Activated CD4-positive, alpha-beta T cell treated with anti-CD3 and anti-CD28 coated beads, Interleukin-2, amount 10 ng/mL, durations not matched to agents 7 days and 5 days (primary cell): ENCODE measurements at places on chromosomes 13 and 19. TPM values are rescaled to one million over a fixed set of nuclear protein-coding genes. Genes with fewer than 3 reads are reported as not detected.

The NLRP9 gene
- total RNA-seq = not detected

The APLP1 gene
- 0.42 TPM for total RNA-seq

The MPND gene
- total RNA-seq = 28.1 TPM

The FRY gene
- 14.3 TPM for total RNA-seq

The MUC16 gene
- total RNA-seq = not detected

The PSG3 gene
- total RNA-seq = not detected

The PVR gene
- 1.9 TPM for total RNA-seq

The C13orf46 gene
- 9.8 TPM for total RNA-seq

The CEACAM4 gene
- not detected for total RNA-seq

The ODAD3 gene
- not detected for total RNA-seq

- H3K4me3 ChIP-seq = no peak overlapping the region
- no peak for DNase-seq
- H3K27me3 ChIP-seq = peaks cover 43% of the 10 kb centered on the region
- H3K36me3 ChIP-seq = no peaks in the 10 kb centered on the region
Measured at GRCh38 chr19:33192010-33192409, 2.1 kb upstream of the LRP3 start.

DNA sequence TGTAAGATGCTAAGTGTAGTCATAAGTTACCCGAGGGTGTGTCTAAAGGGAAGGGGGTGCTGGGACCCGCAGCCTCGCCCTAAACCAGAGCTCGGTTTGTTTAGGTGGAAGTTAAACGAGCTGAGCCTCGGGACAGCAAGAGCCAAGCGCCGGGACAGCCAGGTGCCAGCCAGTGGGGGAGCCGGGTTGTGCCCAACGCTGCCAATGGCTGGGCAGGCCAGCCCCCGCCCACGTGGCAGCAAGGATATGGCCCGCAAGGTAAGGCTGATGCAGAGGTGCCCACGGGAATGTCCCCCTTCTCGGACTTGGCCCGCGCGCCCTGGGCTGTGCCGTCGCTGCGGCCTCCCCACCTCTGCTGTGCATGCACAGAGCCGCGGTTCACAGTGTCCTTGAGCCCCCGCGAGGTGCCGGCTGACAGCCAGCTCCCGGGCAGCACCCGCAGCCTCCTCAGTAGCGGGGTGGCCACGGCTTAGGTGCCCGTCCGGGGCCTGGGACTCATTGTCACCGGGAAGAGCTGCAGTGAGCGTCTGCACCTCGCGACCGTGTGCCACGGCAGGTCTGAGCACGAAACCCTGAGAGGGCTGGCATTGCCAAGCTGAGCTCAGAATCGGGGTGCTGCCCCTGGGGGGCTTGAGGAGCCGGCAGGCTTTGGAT is 9.3 kb upstream of the RPS15 start:
- no peaks in the 10 kb centered on the region for H3K27me3 ChIP-seq
- H3K27ac ChIP-seq = no peak overlapping the region
- H3K4me1 ChIP-seq = no peaks in the 10 kb centered on the region
- DNase-seq = no peak

- DNase-seq = no peak
- H3K27ac ChIP-seq = no peak overlapping the region
- H3K4me3 ChIP-seq = no peak overlapping the region
- peaks cover 15% of the 10 kb centered on the region for H3K27me3 ChIP-seq
Measured at GRCh38 chr19:50686310-50687032, 33.1 kb downstream of the SHANK1 start.

DNA sequence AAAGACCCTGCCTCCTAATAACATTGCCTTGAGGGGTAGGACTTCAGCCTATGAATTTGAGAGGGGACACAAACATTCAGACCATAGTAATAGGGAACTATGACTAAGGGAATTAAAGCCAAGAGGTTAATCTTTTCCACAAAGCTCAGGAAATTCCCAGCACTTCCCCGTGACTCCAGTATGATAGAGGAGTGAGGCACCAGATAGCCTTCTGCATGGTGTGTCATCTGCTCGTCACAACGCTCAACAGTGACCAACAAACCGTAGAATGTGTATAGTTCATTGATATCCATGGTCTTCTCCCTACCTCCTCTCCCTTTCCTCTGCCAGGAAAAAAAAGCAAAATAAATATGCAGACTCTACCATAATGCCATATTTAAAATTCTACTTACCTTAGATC is 64.4 kb downstream of the B3GLCT start:
- H3K36me3 ChIP-seq = peaks cover 2% of the 10 kb centered on the region
- no peaks in the 10 kb centered on the region for H3K4me1 ChIP-seq
- H3K27me3 ChIP-seq = no peaks in the 10 kb centered on the region

DNA sequence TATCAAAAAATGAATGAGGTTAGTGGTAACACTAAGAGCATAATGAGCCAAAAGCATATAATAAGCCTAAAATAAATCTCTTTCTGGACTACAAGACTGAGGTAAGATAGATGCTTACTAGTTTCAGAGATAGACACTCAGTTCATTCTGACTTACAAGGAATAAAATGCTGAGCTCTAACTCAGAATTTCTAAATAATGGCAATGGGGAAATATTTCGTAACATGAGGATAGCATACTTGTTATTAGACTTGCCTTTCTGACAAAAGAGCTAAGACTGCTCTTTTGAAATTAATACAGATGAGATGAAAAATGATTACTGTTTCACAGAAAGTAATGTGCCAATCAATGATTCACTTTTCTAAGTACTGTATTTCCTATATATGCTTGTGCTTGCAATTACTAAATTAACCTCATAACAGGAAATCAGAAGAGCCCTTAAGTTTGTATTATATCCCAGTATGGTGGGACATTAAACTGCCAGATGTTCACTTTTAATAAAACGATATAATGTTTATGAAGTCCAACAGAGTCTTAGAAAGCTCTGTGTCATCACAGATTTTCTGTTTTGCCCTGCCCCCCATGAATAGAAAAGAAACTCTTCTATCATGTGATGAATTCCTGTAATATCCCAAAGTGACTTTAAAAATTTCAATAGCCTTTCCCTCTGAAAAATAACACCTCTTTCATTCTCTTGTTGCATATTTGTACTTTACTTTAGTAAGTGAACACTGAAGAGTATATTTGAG is 2771.0 kb upstream of the PCDH20 start:
- no peak for DNase-seq
- H3K4me3 ChIP-seq = no peak overlapping the region
- H3K27me3 ChIP-seq = no peaks in the 10 kb centered on the region
- H3K4me1 ChIP-seq = no peaks in the 10 kb centered on the region

DNA sequence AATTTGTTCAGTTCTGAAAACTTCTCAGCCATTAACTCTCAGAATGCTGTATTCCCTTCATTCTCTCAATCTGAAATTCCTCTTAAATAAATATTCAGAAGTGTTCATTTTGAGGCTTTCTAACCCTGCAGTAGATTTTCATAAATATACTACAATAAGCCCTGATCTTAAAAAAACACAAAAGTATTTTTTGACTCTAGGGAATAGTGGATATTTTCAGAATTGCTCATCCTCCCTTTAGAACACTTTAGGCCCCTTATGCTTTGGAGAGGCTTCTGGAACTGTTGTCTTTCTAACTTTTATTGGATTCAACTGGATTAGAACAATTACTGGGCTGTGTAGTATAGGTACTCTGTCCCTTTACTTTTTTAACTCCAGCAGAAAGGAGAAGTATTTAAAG is 1662.6 kb upstream of the MIR17HG start:
- H3K27ac ChIP-seq = no peak overlapping the region
- H3K27me3 ChIP-seq = no peaks in the 10 kb centered on the region
- no peak overlapping the region for H3K4me3 ChIP-seq

GRCh38 chr19:52398081-52398441 is 412 bp downstream of the ZNF528 start:
- H3K27ac ChIP-seq = peak overlapping the region; percentile 97
- peaks cover 20% of the 10 kb centered on the region for H3K4me1 ChIP-seq
- H3K36me3 ChIP-seq = peaks cover 66% of the 10 kb centered on the region
- no peaks in the 10 kb centered on the region for H3K27me3 ChIP-seq
- H3K4me3 ChIP-seq = peak overlapping the region; percentile 88

DNA sequence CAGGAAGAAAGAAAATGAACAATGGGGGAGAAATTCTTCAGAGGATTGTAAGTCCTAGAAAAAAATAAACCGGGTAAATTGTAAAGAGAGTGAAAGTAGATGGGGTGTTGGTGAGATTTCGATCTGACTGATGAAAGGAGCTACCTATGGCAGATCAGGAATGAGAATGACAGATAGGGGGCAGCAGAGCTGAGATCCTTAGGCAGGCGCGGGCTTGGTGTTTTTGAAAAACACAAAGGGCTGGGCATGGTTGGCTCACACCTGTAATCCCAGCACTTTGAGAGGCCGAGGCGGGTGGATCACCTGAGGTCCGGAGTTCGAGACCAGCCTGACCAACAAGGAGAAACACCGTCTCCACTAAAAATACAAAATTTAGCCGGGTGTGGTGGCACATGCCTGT is 1468.6 kb upstream of the SLC10A2 start:
- no peak overlapping the region for H3K27ac ChIP-seq
- no peaks in the 10 kb centered on the region for H3K36me3 ChIP-seq
- no peak overlapping the region for H3K4me3 ChIP-seq
- H3K27me3 ChIP-seq = no peaks in the 10 kb centered on the region
- no peak for DNase-seq

- no peaks in the 10 kb centered on the region for H3K36me3 ChIP-seq
- H3K27me3 ChIP-seq = no peaks in the 10 kb centered on the region
- H3K4me1 ChIP-seq = no peaks in the 10 kb centered on the region
- H3K4me3 ChIP-seq = no peak overlapping the region
- no peak for DNase-seq
Measured at GRCh38 chr13:22198641-22199217, 527.9 kb downstream of the FGF9 start.

DNA sequence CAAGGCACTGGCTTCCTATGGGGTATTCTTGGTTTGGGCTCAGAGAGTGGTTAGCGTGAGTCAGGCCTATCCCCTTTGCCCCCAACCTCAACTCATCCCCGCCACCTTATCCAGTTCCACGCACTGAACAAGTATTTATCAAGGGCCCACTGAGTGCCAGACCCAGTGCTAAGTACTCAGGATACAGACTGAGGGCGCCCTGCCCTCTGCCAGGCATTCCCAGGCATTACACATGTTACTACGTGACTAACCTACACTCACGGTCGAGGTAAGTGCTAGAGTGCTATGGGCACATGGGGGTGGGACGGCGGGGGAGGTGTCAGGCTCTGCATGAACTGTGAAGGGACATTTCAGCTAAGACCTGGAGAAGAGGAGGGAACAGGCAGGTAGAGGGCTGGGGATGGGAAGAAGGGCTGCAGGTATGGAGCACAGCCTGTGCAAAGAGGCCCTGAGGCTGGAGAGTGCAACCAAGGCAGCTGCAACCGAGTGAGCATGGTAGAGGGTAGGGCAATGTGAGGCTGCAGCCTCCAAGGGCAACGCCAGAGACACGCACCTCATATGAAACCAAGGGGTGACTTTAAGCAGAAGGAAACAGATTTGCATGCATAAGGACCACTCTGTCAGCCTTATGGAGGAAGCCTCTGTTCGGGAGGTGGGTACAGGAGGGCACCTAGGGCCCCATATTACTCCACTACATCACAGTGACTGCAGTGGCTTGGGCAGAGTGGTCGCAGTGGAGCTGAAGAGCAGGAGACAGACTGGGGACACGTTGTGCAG is 22.5 kb downstream of the DHRS12 start:
- no peaks in the 10 kb centered on the region for H3K36me3 ChIP-seq
- peak; percentile 29 for DNase-seq
- peaks cover 2% of the 10 kb centered on the region for H3K4me1 ChIP-seq
- H3K4me3 ChIP-seq = no peak overlapping the region

GRCh38 chr19:11422163-11423065 is 3.3 kb upstream of the RGL3 start:
- peaks cover 34% of the 10 kb centered on the region for H3K4me1 ChIP-seq
- H3K36me3 ChIP-seq = no peaks in the 10 kb centered on the region
- H3K27me3 ChIP-seq = peaks cover 57% of the 10 kb centered on the region
- peak overlapping the region; percentile 36 for H3K27ac ChIP-seq
- peak overlapping the region; percentile 49 for H3K4me3 ChIP-seq

DNA sequence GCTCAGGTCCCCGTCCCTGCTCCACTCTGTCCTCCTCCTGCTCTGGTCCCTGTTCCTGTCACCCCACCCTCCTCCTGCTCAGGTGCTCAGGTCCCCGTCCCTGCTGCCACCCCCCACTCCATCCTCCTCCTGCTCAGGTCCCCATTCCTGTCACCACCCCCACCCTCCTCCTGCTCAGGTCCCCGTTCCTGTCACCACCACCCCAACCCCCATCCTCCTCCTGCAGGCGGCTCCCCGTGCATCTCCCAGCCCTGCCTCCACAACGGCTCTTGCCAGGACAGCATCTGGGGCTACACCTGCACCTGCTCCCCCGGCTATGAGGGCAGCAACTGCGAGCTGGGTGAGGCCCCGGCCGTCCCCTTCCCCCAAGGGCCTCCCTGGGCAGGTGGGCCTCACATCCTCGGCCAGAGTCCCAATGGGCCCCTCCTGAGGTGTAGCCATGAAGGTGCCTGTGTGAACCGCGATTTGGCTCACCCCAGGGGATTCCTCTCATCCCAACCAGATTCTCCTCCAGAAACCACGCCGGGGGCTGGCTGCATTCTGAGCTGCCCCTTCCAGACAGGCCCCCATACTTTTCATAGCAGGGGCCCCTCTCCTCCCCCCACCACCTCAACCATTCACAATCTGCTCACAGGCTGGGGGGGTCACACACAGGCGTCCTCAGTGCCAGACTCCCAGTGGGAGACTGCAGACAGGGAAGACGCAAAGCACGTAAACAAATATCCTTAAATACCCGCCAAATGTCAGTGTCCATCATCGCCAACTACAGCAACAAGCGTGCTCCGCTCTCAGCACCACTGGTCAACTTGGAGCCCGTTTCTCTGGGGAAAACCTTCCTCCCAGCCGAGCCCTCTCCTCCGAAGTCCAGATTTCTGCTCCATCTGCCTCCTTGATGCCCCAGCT is 4.6 kb downstream of the PROZ start:
- H3K4me3 ChIP-seq = no peak overlapping the region
- no peaks in the 10 kb centered on the region for H3K27me3 ChIP-seq
- peaks cover 51% of the 10 kb centered on the region for H3K4me1 ChIP-seq
- DNase-seq = peak; percentile 32

DNA sequence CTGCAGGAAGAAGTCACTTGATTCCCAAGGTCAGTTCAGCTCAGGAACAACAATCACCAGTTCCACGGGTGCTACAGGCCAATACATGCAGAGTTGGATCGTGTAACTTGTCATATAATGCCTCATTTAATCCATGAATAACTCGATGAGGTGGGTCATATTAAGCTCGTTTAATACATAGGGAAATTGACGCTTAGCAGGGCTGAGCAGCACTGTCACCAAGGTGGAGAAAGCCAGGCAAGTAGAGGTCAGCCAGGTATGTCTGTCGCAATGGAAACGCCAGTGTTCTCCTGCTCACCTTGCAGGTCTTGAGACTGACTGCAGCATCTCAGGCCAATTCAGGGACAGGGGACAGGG is 52.3 kb downstream of the CCDC70 start:
- no peaks in the 10 kb centered on the region for H3K27me3 ChIP-seq
- no peak overlapping the region for H3K27ac ChIP-seq
- H3K4me3 ChIP-seq = no peak overlapping the region
- no peak for DNase-seq
- H3K4me1 ChIP-seq = peaks cover 19% of the 10 kb centered on the region
- no peaks in the 10 kb centered on the region for H3K36me3 ChIP-seq

DNA sequence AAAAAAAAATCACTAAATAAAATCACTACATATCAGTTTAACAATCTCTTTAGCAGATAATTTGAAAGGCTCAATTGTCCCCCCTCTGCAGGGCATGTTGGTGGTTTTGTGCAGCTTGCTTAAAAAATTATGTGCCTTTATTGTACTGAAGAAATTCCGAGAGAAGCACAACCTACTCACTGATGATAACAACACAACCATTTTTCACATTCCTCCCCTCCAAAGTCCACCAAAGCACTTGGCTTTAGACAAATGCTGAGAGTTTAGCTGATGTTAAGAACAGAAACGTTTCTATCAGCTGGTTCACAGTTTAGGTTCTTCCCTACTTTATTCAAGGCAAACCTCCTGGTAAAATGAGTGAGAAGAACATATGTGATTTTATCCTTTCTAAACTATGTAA is 923 bp downstream of the DOCK9 start:
- H3K27me3 ChIP-seq = no peaks in the 10 kb centered on the region
- H3K4me3 ChIP-seq = no peak overlapping the region
- no peak overlapping the region for H3K27ac ChIP-seq
- no peak for DNase-seq
- H3K36me3 ChIP-seq = no peaks in the 10 kb centered on the region
